ENCODE measurements at places on chromosomes 7 and 10. TPM values are rescaled to one million over a fixed set of nuclear protein-coding genes. Genes with fewer than 3 reads are reported as not detected.

- no peak for DNase-seq
These were observed 102.1 kb upstream of the RSU1 start for GRCh38 chr10:16919121-16919982.

DNA sequence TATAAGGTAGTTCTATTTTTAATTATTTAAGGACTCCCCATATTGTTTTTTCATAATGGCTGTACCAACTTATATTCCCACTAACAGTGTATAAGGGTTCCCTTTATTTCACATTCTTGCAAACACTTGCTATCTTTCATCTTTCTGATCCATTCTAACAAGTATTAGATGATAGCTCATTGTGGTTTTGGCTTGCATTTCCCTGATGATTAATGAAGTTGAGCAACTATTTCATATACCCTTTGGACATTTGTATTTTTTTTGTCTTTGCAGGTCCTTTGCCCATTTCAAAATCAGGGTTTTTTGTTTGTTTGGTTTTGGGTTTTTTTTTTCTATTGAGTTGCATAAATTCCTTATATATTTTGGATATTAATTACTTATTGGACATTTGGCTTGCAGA, 107.2 kb downstream of the EPC1 start:
- no peak for DNase-seq

DNA sequence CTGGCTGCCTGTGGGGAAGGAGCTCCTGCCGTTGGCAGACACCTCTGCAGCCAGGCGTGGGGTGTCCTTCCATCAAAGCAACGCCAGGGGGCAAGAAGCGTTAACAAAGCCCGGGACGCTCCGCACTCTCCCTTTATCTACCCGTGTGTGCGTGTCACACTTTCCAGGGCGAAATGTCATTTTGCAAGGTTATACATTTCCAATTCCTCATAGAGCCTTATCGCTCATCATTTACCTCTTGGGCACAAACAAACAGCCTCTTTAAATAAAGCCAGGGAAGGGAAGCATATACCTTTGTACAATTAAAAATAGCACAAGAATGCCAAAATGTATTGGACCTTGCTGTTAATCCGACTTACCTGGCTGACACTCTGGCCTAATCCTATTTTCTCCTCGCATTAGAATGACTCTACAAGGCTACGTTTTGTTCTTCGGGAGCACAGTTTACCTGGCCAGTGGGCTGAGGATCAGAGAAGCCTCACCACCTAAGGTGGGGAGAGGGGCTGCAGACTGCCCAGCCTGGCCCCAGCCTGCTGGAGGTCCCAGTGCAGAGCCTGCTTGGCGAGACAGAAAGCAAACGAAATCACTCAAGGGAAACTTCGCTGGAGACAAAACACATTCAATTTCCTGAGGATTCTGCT, 77.6 kb upstream of the EN2 start:
- peak; percentile 57 for DNase-seq

- no peak for DNase-seq
These were observed 10.0 kb downstream of the FAM171A1 start for GRCh38 chr10:15361131-15361530.

DNA sequence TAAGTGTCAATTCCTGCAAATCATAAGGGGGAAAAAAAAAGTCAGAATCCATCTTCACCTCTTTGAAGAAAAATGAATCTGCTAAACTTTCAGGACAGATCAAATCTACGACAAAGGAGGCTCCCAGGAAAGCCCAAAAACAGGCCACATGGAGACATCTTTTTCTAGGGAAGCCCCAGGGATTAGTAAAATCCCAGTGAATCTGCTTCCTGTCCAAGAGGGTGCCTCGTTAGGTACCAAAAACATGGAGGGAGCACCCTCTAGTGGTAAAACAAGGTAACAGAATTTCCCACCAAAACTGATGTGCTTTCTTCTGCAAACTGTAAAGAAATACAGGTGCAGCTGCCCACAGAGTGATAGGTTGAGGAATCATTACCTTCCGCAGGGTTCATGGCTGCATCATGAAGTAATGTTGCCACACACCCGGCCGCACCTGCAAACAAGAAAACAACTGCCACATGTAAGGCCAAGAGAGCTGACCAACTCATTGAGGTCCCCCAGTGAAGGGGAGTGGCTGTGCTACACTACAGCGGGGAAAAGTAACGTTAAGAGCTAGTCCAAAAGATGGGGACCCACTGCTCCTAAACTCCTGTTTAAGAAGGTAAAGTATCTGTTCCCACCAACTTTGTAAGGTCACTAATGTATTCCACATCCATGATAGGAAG, 7.9 kb downstream of the SLC25A28 start:
- no peak for DNase-seq

- DNase-seq, result no peak
These were observed 1059.8 kb downstream of the LRMDA start for GRCh38 chr10:76491216-76491615.

DNA sequence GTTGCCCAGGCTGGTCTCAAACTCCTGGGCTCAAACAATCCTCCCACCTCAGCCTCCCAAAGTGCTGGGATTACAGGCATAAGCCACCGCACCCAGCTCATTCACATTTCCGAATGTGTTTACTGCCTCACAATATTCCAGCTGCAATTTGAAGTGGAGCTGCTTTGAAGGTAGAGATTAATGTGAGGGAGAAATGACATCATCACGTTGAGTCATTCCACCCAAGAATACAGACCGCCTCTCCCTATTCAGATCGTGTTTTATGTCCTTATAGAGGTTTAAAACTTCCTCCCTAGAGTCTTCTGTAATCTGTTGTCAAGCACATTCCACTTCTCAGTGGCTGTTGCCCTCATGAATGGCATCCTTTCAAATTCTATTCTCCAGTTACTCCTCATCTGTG, 100.4 kb upstream of the PDGFA start:
- no peak for DNase-seq

DNA sequence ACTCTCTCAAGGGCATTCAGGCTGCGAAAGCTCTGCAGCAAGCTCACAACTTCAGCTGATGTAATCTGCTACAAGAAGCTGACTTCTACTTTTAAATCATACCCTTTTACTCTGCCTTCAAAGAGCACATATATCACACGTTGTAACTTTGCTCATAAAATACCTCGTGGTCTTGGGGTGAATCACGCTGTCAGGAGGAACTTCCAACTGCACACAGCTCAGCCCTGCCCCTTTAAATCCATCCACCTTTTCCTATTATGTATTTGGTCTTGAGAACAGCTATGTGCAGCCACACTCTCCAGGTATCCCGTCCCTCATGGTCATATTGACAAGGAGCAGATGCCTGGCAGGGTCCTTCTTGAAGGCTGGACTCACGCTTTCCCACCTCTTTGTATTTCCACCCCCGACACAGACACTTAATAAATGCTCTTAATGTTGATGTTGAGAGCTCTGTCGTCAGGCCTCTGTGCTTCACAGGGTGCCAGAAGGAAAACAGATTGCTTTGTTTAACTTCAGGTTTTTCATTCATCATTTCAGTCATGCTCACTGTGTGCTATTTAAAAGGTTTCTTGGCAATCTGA, 47.6 kb downstream of the ICA1 start:
- no peak for DNase-seq

DNA sequence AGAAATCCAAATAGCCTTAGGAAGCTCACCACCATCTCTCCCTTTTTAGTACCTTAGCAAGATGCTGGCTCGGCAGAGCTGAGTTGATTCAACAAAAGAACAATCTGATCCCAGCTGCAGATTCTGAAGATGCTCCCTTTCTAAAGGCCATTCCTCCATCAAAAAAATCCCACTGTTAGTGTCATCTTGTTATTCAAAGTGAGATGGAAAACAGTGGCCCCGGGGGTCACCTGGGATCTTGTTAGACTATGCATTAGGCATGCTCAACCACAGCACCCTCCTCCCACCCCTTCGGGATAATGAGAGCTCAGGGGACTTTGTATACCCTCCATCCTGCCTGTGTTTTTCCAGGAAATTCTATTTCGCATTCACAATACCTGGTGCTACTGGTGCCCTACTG, 2.4 kb downstream of the NCAPG2 start:
- no peak for DNase-seq

- no peak for DNase-seq
These were observed 67.3 kb downstream of the NRBF2 start for GRCh38 chr10:63200431-63200830.

DNA sequence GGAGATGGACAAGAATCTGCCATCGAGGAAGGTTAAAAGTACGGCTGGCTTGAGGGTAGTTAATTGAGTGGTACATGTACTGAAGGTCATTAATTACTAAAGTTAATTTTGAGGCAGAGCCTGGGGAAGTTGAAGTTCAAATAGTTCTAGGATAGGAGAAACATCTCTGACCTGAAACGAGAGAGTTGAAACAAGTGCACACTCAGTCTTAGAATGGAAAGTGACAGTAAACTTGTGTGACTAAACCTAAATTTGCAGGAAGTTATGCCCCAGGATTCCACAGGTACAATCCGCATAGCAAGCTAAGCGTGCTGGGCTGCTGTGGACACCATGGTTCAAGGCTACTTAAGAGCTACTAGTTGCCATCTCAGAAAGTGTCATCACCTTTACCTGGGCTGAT, 209.9 kb downstream of the CHCHD3 start:
- DNase-seq, result no peak

GRCh38 chr7:24907311-24907886, 72.6 kb downstream of the OSBPL3 start:
- peak; percentile 45 for DNase-seq

DNA sequence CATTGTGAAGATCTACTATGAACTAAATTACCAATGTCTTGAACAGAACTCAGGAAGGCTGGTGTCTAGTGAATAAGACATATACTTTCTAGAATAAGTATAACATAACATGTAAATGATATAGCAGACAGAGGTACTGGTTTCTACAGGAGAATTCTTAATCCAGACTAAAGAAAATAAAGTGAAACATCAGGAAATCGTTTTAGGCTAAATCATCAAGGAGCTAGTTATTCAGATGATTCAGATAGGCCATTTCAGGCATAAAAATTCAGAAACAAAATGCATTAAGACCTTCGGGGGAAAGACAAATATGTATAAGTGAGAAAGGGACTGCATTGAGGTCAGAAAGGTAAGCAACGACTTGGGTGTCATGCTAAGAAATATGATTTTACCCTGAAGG, 170.6 kb downstream of the LRRN3 start:
- DNase-seq, result no peak

GRCh38 chr7:36644625-36645422, 79.5 kb downstream of the AOAH start:
- DNase-seq, result no peak

- DNase-seq, result peak; percentile 49
These were observed 25.8 kb upstream of the TMEM120A start for GRCh38 chr7:76020031-76020714.

DNA sequence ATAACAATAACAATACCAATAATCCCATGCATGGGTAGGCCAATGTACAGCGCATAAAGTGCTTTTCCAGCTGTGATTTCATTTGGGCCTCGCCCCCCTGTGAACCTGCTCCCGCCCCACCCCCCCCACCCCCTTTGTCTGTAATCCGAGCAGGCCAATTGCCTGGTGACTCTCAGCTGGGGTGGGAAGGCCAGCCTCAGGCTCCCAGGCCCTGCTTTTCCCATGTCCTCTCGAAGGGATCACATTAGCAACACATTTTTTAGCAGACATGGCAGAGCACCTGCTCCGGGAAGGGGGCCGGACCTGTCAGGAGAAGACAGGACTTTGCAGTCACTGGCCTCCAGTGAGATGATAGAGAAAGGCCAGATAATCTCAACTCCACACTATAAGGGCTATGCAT, 439.3 kb downstream of the RPS24 start:
- DNase-seq, result no peak

DNA sequence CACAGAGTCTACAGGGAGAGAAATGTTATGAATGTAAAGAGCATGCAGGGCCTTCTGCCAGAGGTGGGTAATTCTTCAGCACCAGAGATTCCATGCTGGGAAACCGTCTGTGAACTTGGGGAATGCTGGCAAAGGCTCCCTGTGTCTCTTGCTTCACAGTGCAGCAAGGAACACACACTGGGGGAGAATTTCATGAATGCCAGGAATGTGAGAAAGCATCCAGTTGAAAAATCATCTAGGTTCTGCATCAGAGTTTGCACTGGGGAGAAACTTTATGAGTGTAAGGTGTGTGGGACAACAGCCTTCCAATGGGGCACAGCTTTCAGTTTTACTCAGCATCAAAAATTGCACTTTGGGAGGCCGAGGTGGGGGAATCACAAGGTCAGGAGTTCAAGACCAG, 224.3 kb upstream of the IGFBP3 start:
- no peak for DNase-seq

- DNase-seq, result no peak
These were observed 35.9 kb upstream of the GJD4 start for GRCh38 chr10:35569111-35569707.

Gene RGS10
- 101 TPM for total RNA-seq

Gene ATAD1
- total RNA-seq, result 50.2 TPM

Gene NPTX2
- 0.32 TPM for total RNA-seq
